D721Med (cell line): ENCODE measurements at places on chromosomes 5 and 9.

GRCh38 chr9:126956917-126957686 is 42.5 kb downstream of the RALGPS1 start:
- no peak for DNase-seq

- no peak for DNase-seq
Measured at GRCh38 chr5:10374046-10375022, 20.8 kb downstream of the MARCHF6 start.

DNA sequence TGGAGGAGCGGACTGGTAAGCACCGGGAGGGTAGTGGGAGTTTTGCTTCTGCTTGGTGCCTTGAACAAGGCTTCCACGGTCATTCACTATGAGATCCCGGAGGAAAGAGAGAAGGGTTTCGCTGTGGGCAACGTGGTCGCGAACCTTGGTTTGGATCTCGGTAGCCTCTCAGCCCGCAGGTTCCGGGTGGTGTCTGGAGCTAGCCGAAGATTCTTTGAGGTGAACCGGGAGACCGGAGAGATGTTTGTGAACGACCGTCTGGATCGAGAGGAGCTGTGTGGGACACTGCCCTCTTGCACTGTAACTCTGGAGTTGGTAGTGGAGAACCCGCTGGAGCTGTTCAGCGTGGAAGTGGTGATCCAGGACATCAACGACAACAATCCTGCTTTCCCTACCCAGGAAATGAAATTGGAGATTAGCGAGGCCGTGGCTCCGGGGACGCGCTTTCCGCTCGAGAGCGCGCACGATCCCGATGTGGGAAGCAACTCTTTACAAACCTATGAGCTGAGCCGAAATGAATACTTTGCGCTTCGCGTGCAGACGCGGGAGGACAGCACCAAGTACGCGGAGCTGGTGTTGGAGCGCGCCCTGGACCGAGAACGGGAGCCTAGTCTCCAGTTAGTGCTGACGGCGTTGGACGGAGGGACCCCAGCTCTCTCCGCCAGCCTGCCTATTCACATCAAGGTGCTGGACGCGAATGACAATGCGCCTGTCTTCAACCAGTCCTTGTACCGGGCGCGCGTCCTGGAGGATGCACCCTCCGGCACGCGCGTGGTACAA is 556 bp downstream of the PCDHGC3 start:
- no peak for DNase-seq

DNA sequence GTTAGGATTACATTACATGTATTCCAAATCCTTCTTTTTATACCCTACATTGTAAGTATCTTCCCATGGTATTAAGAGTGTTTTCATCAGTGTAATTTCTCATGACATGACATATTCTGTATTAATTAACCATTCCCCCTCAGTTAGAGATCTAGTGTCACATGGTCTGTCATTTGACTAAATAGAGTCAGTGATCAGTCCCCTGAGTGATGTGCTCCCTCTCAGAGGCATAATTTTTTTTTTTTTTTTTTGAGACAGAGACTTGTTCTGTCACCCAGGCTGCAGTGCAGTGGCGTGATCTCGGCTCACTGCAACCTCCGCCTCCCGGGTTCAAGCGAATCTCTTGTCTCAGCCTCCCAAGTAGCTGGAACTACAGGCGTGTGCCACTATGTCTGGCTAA is 218.6 kb downstream of the TTLL11 start:
- no peak for DNase-seq

- no peak for DNase-seq
Measured at GRCh38 chr5:178194026-178194425, 6.9 kb upstream of the GMCL2 start.

GRCh38 chr5:96033116-96033515 is 71.5 kb upstream of the ELL2 start:
- no peak for DNase-seq

DNA sequence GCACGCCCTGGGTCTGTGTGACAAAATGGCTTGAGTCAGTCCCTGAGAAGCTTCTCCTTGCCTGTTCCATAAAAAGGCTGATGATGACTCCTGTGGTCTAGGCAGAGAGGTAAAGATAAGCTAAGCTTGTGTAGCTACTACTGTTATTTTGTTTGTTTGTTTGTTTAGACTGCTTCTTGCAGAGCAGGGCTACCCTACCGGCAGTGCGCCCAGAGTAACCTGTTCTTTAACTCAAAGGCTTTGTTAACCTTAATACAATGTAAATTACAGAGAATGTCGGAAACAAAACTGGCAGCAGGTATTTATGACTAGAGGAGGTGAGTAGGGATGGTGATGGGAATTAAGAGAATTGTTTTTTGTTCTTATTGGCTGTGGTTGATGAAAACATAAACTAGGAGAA is 87.6 kb downstream of the F2RL2 start:
- no peak for DNase-seq

DNA sequence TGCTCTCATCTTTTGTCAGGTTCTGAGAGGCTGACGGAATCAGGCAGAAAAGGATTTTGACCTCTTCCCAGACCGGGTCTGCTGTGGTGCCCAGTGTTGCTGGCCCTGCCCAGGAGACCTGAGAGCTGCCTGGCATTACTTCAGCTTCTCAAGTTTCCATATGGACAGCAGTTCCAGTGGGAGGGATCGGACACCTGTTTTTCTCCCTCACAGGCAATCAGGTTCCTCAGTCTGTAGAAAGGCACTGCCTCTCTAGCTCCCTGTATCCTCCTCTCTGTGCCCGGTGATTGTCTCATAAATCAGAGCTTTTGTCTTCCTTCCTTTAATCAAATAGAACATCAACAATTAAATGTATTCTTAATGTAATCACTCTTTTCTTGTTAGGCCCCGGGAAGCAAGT is 198.7 kb downstream of the SEMA6A start:
- DNase-seq: no peak

GRCh38 chr5:17434982-17435381 is 63.0 kb upstream of the TAF11L2 start:
- DNase-seq: no peak

DNA sequence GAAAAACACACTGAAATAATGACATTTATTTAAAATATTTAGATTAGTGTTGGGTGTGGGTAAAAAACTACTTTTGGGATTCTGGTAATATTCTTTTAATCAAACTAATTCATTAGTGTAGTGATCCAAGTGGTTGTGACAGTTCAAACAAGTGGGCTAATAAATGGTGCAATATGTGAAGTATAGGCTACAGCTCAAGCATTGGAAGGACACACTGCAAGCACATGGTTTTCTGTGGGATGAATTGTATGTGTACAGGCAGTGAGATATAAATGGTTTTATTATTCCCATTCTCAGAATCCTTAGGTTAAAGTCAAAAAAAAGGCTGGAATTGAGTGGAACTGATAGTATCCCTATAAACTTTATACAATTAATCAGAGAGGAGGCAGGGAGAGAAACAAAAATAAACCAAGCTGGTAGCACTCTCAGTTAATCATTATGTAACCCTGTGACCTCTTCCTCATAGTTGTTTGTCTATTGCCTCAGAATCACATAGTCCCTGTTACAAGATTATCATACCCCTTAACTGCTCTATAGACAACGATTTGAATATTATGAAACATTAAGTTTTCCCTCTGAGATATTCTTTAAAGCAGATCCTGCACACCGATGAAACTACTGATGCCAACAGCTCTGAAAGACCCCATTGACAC is 1755.4 kb upstream of the ACO1 start:
- DNase-seq: no peak

DNA sequence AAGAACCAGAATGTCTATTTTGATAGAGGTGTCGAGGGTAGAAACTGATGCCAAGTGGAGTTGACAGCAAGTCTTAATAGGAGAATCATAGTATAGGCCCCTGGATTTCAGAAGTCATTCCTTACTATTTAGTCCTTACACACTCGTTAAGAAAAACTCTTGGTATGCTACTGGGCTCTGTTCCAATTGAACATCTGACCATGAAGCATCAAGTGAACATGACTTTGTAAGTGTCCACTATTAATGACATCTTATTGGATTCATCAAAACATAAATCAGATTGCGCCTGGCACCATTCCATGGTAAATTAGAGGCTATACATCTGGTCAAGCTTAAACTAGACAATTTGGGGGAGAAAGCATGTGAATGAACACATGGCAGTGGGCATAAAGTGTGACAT is 1056.5 kb upstream of the EDIL3 start:
- DNase-seq: no peak

- DNase-seq: no peak
Measured at GRCh38 chr5:118236108-118236849, 752.1 kb downstream of the DTWD2 start.

- no peak for DNase-seq
Measured at GRCh38 chr5:146646441-146646840, 130.5 kb upstream of the GPR151 start.

DNA sequence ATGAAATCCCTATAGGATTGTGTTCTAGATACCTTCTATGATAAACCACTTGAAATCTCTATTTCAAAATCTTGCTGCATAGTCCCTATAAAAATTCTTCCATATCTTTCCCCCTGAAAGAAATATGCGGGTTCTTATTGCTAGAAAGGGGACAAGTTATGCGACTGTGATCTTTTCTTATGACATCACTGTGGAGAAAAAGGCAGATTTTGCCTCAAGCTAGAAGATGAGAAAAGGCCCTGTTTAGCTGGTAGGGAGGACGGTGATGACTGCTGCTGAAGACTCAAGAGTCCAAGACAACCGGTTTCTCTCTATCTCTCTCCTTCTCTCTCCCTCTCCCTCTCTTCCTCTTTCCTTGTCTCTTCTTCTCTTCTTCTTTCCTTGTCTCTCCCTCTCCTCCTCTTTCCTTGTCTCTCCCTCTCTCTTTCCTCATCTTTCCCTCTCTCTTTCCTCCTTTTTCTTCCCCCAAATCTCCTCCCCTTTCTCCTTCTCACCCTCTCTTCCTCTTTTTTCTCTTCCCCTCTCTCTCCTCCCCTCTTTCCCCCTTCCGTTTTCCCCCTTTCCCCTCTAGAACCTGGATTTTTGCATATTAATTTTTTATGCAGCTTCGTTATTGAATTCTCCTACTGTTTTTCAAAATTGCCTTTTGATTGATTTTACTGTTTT is 5.3 kb downstream of the OR2S2 start:
- DNase-seq: no peak

DNA sequence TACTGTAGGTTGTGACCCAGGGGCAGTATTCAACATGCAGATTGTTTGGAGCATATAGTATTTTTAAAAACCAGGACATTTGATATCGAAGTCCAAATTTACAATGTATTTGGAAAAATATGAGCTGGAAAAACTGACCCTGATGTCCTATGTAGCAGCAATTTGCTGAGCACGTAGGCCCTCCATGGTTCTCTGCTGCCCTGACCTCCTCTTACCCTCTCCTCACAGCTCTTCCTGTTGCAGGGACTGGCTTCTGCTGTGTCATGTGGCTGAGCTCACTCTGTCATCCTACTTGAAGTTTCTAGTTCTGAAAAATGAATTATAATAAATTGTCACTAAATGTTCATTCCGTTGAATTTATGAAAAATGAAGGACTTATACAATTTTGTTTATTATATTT is 4.1 kb upstream of the ASPN start:
- no peak for DNase-seq

- no peak for DNase-seq
Measured at GRCh38 chr5:52922384-52922783, 66.8 kb upstream of the ITGA2 start.

DNA sequence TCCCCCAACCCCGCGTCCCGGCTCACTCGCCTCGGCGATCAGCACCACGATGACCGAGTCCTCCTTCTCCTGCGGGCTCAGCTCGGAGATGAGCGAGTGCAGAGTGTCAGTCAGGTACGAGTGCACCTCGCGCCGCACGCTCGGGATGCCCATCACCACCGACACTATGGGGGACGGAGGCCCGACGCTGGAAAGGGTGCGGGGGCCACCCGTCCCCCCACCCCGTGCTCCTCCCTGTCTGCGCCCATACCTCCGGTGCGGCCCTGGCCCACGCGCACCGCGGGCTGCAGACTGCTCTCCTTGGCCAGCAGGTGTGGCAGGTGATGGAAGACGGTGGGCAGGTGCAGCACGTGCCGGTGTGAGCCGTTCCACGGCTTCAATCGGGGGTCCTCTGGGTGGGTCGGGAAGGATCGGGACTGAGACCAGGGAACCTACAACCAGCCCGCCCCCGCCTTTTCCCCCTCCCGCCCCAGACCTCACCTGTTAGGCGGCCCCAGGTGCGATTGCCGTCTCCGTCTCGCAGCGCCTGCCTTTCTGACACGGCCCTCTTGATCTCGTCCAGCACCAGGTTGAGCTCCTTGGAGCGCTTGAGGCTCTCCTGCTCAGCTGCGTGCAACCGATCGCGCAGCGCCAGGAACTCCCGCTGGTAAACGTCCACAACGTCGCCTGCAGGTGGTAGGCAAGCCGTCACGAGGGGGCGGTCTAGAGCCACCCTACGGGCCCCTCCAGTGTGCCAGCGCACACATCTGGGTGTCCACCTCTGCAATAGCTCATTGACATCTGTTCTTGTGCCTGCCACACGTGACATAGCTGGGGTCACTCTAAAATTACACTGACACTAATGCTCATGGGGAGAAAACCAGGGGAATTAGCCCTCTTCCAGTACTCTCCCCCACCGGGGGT is 5.1 kb downstream of the MGAT4B start:
- no peak for DNase-seq

DNA sequence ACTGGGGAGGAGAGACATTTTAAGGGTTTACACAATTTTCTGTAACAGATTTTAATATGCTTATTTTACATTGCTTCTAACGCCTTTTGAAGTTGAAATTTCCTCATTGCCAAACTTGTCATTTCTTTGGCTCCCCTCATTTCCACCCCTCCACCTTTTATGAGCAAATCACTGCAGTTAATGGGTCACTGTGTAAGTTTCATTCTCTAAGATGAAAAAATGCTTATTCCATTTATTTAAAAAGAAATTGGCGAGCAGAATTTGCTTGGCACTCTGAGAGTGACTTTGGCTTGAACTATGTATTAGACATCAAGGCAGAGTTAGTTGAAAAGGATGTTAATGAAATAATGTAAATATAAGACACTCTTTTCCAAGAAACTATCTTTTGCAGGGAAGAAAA is 66.6 kb downstream of the ITGA1 start:
- no peak for DNase-seq

DNA sequence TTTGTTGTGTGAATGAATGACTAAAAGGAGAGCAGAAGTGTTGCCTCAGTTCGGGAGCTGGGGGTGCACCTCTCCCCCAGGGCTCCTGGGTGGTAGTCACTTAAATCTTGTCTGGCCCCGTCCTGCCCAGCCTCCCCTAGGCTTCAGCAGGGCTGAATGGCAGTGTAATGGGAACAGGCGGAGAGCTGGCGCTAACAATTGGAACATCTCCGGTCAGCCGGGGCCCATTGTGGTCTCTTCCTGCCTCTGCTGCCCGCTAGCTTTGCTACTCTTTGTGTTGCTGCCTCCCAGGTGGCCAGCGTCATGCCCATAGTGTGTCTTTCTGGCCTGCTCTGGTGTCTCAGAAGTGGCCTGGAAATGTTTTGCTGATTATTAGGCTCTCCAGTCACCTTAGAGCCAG is 62.3 kb downstream of the RGS3 start:
- DNase-seq: no peak

DNA sequence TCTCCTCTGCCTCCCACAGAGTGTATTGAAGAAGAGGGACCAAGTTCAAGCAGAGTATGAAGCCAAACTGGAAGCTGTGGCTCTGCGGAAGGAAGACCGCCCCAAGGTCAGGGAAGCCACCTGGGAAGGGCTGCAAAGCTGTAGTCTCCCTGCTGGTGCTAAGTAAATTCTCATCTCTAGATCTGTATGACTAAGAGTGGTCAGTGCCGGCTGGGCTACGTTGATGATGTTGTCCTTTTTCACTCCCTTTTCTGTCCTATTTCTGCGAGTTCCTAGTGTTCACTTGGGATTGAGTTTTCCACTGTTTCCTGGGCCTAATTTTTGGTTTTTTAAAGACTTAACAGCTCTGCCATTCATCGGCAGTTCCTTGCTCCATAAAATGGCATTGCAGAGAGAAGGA is 39.8 kb downstream of the SLC46A2 start:
- DNase-seq: no peak

- no peak for DNase-seq
Measured at GRCh38 chr5:116212225-116212624, 127.4 kb downstream of the COMMD10 start.
